ENCODE measurements at places on chromosomes 6 and 20.

DNA sequence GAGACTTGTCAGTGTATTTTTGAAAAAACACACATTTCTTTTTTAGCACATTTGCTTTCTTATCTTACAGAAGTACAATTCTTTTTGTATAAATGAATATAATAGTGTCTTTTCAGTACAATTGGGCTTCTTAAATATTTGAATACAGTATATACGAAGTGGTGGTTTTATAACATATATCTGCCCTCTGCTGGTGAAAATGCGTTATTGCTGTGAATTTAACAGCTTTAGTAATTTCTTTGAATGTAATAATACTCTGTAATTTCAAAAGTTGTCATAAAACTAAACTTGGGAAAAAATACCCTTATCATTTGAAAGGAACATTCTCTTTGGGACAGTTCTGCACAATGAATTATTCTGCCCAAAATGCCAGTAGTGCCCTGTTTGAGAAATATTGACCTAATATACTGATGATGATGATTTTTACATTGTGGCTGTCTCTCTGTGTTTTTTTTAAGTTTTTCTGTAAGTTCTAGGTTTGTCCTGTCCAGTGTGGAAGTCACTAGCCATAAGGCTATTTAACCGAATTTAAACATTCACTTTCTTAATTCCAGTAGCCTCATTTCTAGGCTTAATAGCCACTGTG lies 19.0 kb downstream of the SMAP1 start:
- no peak for DNase-seq

- DNase-seq: no peak
These were observed 11.4 kb downstream of the PPIL6 start for GRCh38 chr6:109428889-109429477.

DNA sequence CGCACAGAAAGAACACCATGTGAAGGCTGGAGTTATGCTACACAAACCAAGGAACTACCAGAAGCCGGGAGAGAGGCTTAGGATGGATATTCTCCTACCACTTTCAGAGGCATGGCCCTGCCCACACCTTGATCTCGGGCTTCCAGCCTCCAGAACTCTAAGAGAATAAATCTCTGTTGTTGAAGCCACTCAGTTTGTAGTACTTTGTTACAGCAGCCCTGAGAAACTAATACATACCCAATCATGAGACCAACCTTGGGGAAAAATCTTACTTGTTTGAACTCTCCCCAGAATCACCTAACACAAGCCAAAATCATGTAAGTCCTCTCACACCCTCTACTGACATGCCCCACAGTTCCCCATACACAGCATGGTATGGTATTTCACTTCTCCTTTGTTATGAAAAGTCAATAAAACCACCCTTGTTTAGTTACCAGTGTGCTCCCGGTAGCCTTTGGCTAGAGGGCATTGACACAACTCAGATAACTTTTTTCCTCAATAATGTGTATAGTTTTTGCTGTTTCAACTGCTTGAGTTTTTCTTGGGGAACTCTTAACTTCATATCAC lies 40.7 kb upstream of the SLC2A12 start:
- no peak for DNase-seq

- no peak for DNase-seq
These were observed 259.1 kb downstream of the ZFAND3 start for GRCh38 chr6:38078671-38079070.

- DNase-seq: no peak
These were observed 296.9 kb downstream of the HIVEP2 start for GRCh38 chr6:142648036-142648451.

DNA sequence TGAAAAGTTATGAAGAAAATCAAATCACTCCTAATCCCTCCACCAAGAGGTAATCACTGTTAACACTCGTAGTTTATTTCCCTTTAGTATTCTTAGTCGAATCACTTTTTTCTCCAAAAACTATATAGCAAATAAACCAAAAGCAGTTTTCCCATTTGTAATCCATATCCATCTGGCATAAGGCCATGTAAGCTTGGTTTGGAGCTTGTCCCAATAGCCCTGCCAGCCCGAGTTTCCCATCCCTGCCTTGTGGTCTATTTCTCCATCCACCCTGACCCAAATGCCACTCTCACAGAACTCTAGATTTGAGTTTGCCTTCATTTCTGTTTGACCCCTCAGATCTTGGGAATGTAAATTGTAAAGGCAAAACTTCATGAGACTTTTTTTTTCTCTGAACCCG lies 71.8 kb upstream of the DSP start:
- no peak for DNase-seq

GRCh38 chr20:32582659-32583580 lies 2.2 kb downstream of the NOL4L start:
- peak; percentile 45 for DNase-seq

DNA sequence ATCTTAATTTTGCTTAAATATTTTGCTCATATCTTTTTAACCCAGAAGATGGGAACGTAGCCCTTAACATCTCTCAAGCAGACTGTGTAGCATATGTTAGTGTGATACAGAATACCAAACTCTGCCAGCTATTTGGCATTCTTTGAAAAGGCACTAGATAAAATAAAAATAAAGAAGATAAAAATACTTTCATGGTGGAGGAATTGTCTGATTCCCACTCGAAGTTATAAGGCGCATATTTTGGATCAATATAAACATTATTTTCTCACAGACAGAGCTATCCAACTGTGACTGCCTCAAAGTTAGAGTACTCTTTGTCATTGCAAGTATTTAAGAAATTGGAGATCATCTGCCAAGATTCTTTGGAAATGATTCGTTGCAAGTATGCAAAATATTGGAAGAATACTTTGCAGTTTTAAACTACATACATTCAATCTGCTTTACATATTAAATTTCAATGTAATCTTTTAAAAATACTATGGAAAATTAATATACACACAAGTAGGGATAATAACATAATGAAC lies 10.8 kb upstream of the EEF1E1 start:
- DNase-seq: no peak

- DNase-seq: no peak
These were observed 608.7 kb downstream of the EYS start for GRCh38 chr6:65098349-65098748.

DNA sequence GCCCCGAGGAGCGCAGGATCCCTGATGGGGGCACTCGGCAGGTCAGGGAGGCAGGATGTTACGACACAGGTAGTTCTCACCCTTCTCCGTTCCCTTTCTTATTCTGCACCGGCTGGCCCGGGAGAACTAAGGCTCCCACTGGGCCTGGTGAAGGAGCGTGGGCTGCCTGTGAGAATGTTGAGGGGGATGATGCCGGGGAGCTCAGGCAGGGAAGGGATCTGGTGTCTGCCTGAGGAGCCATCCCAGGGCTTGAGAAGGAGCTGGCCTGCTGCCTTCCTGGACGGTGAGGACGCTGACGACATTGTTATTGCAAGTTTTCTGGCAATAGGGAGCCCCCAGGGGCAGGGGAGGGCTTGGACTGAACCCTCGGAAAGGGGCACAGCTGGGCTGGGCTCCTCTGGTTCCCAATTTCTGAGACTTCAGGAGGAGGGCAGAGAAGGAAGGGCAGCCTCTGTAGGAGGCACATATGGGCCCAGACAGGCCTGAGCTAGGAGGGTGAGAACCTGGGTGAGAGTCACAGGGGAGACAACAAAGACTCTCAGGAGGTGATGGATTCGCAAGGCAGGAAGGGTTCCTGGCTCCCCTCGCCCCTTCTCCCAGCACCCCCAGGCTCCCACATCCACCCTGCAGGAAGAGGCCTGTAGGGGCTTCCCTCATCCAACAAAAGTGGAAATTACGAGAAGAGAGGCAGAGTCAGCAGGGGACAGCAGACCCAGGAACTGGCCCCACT lies 32.8 kb downstream of the CYP21A2 start:
- DNase-seq: no peak

DNA sequence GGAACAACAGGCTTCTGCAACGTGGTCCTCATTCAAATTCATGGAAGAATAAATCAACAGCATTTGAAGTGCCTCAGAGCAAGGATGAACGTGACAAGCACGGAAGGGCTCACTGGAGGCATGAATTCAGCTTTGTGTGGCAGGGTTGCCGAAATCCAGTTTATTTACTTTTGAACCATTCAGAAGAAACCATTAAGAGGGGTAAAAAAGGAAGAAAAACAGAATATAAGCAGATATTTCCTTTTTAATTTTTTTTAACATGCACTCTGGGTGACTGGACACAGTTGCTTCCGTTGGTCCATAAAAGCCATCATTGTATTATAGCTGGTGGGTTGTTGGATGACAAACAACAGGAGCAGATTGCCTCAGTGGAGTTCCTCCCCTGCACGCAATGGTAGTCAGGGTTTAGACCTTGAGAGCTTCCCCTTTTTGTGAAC lies 17.3 kb upstream of the SNRPB2 start:
- no peak for DNase-seq

DNA sequence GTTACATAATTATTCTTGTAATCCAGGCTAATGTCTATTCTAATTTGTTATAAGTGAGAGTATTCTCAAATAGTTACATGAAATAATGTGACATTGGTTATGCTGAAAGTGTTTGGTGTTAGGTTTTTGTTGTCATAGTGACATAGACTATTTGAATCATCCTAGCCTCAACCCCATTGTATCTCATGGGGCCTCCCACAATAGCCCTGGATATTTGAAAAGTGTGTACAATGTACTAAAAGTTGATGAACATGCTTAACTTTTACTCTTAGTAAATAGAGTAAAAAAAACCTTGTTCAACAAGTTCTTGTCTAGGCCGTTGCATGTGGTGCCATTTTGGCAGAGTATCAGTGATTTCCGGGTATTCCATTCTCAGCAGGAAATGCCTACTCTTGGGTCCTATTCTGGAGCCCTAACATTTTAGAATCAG lies 83.0 kb downstream of the RTN4IP1 start:
- no peak for DNase-seq

- DNase-seq: no peak
These were observed 61.5 kb downstream of the TRAM2 start for GRCh38 chr6:52515219-52515960.

DNA sequence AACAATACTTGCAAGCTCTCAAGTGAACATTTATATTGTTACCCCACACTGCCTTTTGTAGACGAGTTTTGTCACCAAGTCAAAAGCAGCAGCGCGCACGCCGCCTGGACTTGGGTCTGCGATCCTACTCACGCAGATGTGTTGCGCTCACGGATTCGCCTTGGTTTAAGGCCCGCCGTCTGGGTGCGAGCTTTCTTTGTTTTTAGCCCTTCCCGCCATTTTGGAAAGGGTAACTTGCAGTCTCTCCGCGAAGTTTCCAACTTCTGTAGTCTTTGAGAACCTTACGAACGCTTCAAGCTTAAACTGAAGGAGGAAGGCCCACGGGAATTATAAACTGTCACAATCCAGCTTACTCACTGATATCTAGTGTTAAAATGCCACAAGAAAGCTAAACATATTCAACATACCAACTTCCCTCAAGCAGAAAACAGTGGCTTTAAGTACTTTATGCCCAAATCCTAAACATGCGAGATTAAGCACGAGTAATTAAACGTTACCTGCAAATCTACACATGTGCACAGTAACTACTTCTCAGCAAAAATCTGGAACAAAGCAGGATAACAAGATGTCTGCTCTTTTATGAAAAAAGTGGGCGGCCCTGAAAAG lies 80.4 kb upstream of the BTN3A2 start:
- DNase-seq: peak; percentile 65

GRCh38 chr6:170295510-170296422 lies 4.9 kb upstream of the DLL1 start:
- peak; percentile 56 for DNase-seq

DNA sequence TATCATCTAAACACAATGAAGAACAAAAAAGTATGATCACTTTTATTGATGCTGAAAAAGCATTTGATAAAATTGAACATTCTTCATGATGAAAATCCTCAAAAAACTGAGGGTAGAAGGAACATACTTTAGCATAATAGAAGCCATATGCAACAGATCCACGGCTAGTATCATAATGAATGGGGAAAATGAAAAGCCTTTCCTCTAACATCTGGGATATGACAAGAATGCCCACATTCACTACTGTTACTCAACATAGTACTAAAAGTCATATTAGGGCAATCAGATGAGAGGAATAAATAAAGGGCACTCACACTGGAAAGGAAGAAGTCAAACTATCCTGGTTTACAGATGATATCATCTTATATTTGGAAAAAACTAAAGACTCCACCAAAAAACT lies 256.6 kb downstream of the RFPL4B start:
- DNase-seq: no peak

DNA sequence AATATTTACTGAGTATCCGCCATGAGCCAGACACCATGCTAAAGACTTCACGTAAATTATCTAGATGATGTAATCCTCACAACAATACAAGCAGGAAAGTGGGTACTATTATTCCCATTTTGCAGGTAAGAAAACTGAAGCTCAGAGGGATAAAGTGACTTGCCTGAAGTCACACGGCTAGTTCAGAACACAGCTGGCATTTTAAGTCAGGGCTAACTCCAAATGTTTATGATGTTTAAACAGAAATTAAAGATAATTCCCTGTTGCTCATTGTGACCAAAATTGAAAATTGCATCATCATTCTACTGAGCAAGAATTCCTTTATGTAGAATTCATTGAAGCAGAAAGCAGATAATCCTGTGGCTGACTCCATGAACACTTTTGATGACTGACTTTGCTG lies 71.3 kb upstream of the STXBP5 start:
- DNase-seq: no peak

- peak; percentile 25 for DNase-seq
These were observed 78.0 kb downstream of the DLGAP4 start for GRCh38 chr20:36384022-36384619.

GRCh38 chr6:81633391-81633790 lies 119.1 kb downstream of the TENT5A start:
- DNase-seq: no peak

- no peak for DNase-seq
These were observed 307.4 kb downstream of the EYA4 start for GRCh38 chr6:133548423-133549159.

GRCh38 chr20:60152792-60153191 lies 194.6 kb downstream of the CDH26 start:
- no peak for DNase-seq

DNA sequence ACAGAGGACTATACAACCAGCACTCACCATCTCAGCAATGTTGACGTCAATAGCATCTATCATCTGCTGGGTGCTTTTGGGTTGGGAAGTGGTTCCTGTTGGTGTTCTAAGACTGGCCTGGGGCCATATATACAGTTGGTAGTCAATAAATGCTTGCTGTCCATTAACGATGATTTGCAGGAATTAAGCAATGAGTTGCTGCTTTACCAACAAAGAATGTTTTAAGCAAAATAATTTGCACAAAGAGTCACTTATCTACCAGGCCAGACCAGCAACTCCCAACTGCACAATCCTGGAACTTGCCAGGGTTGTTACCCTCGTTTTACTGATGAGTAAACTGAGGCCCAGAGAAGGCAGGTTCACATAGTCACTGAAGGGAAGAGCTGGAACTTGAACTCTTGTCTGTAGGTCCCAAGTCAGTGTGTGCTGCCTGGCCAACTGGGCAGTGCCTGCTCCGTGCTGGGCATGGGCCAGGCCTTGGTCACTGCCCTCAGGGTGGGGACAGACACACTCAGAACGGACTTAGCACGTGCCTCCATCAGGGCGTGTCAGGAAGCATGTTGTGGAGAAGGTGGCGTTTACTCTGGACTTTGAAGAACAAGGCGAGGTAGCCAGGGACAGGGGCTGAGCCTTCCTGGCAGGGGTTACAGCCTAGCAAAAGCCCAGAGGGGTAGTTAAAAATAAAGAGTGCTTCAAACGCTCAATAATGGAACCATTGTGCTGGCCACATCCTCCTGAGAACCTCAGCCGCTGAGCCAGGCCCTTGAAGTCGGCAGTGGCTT lies 2.5 kb upstream of the SRC start:
- DNase-seq: no peak

Data from activated T-cell treated with anti-CD3 and anti-CD28 coated beads, Interleukin-2, amount 50 U/mL, for 1 hour (primary cell).